CD4-positive, alpha-beta T cell treated with Interleukin-6 for 4 hours (primary cell): ENCODE measurements at places on chromosomes 7 and 10.

- DNase-seq: no peak
Observed at GRCh38 chr10:44035474-44036197, 349.3 kb downstream of the CXCL12 start.

DNA sequence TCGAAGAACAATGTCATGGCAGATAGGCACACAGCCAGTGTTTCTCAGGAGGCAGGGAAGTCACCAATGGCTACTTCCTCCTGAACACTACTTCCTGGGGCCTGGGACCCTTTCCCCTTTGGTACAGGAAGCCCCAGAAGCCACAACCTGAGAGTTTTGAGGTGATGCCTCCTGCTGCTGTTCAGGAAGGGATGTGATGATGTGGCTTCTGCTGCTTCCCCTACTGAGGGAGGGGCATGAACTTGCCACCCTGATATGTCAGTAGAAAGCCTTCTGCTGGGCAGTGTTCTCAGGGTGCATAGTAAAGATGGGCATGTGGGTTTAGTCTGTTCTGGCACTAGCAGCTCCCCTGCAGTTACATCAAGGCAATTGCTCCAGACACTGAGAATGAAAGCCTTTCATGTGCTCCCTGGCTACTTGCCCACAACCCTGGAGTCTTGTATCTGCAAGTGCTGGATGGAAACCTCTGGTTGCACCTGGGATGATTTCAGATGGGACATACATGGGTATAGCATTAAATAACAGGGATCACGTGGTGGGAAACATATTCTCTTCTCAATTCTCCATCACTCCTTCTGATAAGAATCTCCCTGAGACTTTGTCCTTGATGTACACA lies 69.3 kb downstream of the ADRA2A start:
- DNase-seq: no peak

DNA sequence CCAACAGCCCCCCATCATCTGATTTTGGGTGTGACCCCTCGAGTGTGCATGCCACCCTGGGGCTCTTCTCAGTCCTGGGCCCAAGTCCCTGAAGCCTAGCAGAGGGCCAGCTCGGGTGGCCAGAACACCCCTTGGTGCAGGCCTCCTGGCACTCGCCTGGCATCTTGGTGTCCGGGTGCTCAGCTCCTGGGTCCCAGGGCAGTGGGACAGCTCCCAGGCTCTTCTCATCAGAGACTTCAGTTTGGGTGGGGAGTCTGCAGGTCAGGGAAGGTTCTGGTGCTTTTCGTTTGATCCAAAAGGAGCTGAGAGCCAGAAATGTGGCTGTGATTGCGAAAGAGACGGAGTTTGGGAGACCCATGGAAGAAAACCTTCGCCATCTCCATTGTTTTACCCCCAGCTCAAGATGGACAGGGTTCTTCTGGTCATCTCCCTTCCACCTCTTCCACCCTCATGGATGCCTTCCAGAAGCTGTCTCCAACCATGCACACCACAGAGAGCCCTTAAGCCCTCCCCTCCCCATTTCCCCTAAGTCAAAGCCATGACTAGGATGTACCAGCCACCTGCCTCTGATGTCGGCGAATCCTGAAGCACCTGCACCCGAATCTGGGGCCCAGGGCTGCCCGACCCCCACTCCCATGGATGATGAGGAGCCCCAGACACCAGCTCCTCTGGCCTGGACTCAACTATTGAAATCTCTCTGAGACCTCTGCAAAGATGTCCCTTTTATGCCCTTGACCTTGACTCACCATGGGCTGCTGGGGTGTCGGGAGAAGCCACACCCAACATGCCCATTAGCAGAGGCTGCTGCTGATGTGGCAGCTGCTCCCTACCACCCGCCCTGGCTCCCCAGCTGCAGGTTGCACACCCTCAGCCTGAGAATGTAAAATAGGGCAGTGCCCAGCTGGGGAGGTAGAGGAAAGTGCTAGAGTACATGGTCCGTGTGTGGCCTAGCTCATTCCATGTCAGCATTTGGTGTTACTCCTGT lies 55.3 kb downstream of the ADCYAP1R1 start:
- DNase-seq: no peak

GRCh38 chr7:25642849-25643248 lies 414.6 kb upstream of the NPVF start:
- no peak for DNase-seq

DNA sequence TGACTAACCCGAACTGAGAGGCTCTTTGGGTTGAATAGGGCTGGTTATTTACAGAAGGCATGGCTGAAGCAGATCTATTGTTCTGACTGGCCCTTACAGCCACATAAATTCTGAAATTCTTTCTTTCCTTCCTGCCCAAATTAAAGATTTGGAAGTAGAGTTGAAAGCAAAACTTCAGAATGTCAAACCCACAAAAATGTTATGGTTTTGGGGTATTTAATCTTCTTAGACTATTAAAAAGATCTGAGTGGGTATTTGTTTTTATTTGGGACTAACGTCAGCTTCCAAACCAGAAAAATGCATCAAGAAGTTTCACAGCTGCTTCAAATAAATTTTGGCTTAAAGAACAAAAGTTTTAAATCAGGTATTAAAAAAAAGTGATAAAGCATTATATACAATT lies 124.5 kb downstream of the AHR start:
- DNase-seq: no peak

- DNase-seq: no peak
Observed at GRCh38 chr7:131652934-131653333, 96.5 kb upstream of the PODXL start.

DNA sequence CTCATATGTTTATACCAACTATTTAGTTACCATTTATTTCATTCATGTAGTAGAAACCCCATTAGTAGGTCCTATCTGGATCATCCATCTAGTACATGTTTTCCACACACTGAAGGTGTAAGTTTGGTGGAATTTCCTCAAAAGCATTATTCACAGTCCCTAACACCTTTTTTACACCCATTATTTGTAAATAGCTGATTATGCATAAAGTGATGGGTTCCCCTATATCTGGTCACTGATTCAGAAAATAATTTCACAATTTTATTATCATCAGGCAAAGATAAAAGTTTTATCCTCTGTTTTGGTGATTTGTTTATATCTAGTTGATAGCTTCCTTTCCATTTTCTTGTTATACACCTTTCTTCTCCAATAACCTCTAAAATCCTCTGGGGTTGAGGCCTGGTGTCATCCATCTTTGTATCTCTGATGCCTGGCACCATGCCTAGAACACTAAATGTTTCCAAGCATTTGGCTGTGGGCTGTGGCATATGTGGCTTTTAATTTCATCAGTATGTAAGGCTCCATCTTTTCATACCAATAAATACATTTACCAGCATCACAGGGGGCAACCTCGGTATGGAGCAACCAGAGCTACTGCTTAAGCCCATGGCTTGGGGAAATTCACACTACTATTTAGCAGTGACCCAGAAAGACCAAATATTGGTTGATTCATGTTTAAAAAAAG lies 1089.5 kb upstream of the LRRN3 start:
- DNase-seq: no peak

GRCh38 chr10:75084834-75085384 lies 26.5 kb upstream of the SAMD8 start:
- DNase-seq: no peak

GRCh38 chr10:43038783-43039623 lies 37.9 kb upstream of the RET start:
- no peak for DNase-seq

GRCh38 chr7:3301831-3302618 lies 973 bp downstream of the SDK1 start:
- peak; percentile 23 for DNase-seq

DNA sequence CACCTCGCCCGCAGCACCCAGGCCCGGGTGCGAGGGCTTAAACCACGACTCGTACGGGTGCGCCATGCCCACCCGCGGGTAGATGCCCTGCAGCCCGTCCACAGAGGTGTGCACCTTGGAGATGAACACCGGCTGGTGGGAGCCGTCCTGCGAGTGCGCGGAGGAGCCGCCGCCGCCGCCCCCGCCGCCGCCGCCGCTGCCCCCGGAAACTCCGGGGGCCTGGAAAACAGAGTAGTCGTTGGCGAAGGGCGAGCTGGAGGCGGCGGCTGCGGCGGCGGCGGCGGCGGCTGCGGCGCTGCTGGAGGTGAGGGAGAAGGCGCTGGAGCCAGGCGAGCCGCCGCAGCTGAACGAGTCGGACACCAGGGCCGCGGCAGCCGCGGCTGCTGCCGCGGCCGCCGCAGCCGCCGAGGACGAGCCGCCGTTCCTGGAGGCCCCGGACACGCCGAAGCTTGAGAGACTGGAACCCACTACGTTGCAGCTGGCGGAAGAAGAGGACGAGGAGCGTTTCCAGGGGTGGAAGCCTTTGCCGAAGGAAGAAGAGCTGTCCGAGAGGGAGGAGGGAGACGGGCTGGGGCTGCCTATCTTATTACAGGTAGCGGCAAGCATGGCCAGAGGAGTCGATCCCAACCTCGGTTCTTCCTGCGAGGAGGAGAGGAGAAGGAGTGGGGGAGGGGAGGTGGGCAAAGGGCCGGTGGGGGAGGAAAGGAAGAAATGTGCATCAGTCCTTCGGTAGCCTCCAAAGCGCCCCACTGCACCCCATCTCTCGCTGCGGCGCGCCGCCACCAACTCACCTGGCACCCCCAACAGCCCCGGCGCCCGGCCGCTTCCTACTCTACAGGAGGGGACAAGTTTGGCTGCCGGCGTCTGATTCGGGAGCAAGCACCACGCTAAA lies 1.3 kb downstream of the SP8 start:
- no peak for DNase-seq

DNA sequence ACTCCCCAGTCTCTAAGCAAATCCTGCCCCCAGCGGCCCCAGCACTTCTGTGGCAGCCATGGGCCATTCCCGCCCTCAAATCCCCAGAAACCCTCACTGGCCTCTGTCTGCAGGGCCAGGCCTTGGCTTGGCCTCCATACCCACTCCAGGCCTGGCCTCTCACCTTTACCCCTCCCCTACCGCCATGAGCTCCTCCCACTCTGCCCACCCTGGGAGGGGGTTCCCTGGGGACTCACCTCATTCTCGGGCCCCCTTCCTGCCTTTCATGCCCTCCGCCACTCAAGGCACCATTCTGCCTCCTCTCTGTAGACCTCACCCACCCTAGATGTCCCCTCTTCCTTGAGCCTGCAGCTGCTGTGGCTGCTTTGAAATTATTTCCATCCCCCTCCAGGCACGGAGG lies 41.0 kb downstream of the PRF1 start:
- DNase-seq: no peak

DNA sequence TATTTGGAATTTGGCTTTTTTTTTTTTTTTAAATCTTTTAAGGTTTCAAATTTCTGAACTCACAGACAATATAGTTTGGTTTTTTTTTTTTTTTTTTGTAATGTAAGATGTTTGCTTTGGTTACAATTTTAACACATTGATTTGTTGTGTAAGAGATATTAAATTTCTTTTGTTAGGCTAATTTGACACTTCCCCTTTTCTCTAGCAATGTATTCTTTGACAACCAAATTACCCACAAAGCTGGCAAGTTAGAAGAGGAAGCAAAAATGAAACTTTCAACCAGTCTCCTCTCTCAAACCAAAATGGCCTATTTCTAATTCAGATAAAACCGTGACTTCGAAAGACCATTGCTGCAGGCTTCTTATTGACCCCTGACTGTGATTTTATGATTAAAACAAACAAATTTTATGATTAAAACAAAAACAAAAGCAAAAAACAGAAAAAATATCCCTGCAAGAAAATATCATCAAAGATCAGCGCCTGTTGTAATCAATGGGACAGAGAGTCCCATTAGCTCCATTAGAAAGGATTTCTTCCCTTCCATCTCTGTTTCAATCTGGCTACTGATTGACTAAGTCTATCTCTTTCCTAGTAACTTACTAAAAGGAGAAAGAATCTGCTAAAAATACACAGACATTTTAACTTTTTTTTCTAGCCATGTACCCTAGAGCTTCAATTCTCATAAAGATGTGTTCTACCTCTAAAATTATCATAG lies 489.2 kb downstream of the MDFIC start:
- no peak for DNase-seq

- DNase-seq: no peak
Observed at GRCh38 chr7:151868396-151869108, 8.4 kb downstream of the PRKAG2 start.

DNA sequence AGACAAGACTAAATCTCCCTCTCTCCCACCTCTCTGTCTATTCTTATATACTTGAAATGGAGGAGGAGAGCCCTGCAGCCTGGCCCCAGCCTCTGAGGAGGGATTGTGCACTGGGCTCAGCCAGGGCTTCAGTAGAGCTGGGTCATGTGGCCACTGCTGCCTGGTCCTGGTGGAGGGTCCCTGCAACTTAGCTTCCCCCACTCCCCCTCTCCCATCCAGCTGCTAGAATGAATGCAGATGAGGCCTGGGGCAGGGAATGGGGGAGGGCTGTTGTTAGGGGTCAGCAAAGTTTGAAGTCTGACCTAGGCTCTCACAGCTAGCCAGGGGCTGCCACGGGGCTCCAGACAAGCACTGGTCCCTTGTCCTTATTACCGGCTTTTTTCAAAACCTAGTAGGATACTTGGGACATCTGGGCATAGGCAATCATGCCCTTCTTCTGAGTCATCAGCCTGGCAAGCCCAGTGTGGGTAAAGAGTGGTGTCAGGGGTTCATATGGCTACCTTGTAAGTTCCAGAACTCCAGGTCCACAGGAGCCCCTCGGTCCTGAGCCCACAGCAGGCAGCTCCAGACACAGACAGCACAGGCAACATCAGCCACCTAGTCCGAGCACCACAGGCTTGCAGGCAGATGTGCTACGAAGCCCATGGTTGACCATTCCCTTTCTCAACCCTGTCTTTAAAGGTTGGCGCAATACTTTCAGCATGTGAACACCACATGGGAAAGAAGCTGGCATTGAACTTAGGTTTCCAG lies 12.8 kb upstream of the CXCL12 start:
- no peak for DNase-seq

- DNase-seq: no peak
Observed at GRCh38 chr10:3421537-3422257, 249.1 kb upstream of the PITRM1 start.

GRCh38 chr10:6528198-6528950 lies 51.7 kb downstream of the PRKCQ start:
- peak; percentile 37 for DNase-seq

DNA sequence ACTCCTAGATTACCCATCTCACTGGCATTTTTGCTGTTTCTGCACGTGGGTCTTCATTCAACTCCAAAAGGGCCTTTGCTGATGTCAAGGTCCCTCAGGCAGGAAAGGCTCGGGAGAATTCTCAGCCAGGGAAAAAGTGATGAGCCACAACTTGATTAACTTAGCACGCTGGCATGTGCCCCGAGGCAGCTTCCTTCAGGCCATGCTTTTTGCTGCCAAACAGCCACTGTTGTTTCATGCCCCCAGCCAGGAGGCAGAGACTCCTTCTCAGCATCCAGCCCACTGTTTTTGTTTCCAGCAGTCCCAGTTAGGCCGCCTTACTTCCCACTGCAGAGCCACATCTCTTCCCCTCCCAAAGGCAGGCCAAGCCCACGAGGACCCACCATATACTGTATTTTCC lies 266.5 kb upstream of the YAE1 start:
- no peak for DNase-seq
